Stimulated activated CD4-positive, alpha-beta T cell treated with anti-CD3 and anti-CD28 coated beads, Interleukin-2, amount 100 ng/mL, for 48 hours (primary cell): ENCODE measurements at places on chromosomes 4 and X.

DNA sequence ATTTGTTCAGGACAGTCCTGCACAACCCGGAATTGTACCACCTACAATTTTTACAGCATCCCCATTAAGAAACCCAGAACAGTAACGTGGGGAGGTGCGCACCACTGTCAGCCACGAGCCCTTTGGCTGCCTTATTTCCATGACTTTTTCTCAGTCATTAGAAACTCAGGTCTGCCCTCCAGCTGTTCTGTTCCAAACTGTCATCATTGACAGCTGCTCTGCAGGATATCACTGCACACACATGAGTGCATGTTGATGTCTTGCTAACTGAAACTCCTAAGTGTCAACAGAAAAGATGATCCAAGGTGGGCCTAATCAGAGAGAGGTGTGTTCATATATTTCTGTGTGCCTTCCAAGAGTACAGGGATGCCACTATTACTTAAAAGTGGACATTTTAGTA lies 123.4 kb downstream of the PARM1 start:
- no peak for DNase-seq

- DNase-seq: no peak
These were observed 2.4 kb downstream of the RAB33A start for GRCh38 chrX:130174045-130174704.

DNA sequence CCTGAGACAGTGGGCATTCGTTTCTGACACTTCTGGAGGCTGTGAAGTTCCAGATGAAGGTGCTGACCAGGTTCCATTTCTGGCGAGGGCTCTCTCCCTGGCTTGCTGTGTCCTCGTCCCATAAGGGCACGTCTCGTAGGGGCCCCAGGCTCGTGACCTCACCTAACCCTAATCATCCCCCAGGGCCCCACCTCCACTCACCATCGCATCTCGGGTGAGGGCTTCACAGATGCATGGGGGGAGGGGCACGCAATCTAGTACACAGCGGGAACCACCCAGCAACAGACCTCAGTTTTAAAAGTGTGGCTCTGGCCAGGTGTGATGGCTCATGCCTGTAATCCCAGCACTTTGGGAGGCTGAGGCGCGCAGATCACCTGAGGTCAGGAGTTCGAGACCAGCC lies 22.1 kb downstream of the PDE6B start:
- no peak for DNase-seq

DNA sequence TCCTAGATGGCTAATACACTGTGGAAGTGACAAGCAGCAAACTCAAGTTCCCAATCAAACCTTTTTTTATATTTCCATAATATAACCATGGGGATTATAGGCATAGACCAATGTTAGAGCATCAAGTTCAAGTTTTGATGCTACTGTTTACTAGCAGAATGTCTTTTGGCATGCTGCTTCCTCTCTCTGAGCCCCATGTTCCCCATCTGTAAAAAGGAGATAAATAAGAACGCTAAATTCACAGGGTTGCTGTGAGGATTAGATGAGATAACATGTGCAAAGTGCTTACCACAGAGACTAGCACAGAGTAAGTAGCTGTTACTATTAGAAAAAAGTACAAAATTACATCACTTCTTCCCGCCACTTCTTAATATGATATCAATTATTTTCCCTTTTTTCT lies 18.0 kb downstream of the MBNL3 start:
- no peak for DNase-seq

DNA sequence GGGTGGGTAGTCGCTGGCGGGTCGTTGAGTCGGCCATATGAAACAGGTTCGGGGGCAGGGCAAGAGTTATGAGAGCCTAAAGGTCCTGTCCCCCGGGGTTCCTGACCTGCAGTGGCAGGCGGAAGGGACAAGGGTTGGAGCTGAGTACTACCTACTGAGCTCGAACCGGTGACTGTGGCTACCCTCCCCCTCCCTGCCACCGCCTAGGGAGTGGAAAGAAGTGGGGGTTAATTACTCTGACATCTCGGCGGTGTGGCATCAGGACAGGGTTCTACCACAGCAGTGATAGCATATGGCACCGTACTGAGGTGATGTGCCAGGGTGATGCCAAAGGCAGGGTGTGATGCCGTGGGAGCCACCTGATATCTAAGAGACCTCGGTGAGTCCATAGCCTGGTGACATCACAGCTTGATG lies 307 bp downstream of the ATG4A start:
- DNase-seq: no peak
